Lower leg skin (tissue), 4 donors: ENCODE measurements at places on chromosomes 12 and 14.

GRCh38 chr12:87152075-87152474 lies 877.1 kb downstream of the C12orf50 start:
- DNase-seq: no peak

DNA sequence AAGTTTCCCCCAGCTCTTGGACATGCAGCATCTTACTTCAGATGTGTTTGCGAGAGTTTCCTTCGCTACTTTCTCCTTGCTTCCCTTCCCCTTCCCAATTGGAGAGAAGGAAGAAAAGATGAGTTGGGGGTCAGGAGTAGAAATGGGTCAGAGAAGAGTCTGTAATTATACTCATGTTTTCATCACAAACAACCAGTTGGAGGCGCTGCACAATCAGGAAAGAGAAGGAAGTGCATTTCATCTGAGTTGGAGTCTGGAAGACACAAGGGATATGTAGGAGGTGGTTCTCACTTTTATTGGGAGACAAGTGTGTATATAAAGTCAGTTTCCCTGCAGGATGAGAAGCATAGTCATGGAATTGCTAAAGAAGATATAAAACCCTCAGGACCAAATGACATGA lies 31.3 kb upstream of the VSX2 start:
- DNase-seq: no peak

DNA sequence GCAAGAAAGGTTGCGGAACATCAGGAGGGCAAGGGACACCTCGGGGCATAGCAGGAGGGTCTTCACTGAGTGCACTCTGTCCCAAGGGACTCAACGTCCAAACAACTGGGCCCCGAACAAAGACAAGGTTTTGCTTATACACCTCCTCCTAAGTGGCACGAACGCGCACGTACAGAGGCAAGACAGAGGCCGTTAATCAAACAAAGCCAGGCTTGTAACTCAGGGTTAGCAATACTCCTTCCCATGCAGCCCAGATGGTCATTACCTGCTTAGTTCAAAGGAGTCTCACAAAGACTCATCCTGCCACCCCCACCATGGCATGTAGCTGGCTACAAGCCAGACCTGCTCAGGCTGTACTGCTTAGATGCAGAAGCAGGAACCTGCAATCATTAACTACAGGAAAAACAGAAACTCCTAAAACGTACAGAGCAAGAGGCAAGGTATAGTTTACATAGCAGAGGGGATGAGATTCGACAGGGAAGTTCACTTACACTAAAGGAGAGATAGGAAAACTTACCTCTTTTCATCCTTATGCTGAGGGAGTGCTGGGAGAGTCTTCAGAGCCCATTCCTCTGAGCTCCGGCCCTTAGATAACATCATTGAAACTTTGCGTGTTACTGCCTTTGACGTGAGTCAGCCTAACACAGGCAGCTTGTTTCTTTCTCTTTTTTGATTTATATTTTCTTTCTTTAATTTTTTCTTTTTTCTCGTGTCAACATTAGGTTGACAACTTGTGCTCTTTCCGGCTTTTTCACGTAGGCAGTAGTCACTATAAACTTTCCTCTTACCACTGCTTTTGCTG lies 1319.1 kb downstream of the TMEM121 start:
- DNase-seq: no peak

DNA sequence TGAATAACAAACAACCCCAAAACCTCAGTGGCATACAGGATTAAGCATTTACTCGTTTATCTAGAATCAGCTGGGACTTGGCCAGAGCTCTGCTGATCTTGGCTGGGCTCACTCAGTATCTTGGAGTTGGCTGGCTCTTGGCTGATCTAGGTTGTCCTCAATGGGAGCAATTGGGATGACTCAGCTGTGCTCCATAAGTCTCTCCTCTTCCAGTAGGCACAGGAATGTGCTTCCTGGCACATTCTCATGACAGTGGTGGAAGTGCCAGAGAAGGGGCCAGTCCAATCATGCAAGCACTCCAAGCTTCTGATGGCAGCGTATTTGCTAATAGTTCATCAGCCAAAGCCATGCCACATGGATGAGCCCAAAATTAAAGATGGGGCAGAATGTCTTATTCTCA lies 41.7 kb upstream of the ANO4 start:
- DNase-seq: no peak

DNA sequence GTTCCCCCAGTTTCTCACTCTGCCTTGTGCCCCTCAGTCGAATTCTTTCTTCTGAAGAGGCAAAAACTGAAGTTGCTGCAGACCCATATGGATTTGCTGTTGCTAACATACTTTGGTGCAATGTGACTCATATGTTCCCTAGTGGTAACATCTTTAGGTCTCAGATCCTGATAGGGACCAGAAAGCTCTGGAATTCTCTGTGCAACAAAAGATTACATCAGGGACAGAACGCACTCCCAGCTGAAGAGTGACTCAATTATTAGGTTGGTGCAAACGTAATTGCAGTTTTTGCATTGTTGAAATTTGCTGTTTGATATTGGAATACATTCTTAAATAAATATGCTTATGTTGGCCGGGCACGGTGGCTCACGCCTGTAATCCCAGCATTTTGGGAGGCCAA lies 8.2 kb upstream of the DHRS2 start:
- DNase-seq: peak; percentile 4

DNA sequence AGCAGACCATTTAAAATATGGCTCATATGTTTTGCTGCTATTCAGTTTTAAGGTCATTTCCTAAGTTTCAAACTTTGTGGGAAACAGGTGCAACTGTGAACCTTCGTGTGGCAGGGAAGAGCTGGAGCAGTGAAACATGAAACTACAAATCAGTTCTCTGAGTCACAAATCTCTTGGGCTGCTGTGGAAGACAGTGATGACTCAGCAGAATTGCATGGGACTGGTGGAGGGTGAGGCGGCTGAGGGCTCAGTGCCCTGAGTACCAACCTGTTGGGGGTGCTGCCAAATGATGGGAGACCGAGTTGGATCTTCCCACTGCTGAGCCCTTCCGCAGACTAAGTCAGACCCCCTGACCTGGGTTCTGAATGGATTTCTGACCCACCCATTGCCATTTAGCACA lies 8.4 kb upstream of the CALM1 start:
- no peak for DNase-seq

- DNase-seq: no peak
Observed at GRCh38 chr12:32467959-32468863, 68.9 kb downstream of the FGD4 start.

- no peak for DNase-seq
Observed at GRCh38 chr14:68408680-68409079, 384.2 kb downstream of the ZFP36L1 start.

DNA sequence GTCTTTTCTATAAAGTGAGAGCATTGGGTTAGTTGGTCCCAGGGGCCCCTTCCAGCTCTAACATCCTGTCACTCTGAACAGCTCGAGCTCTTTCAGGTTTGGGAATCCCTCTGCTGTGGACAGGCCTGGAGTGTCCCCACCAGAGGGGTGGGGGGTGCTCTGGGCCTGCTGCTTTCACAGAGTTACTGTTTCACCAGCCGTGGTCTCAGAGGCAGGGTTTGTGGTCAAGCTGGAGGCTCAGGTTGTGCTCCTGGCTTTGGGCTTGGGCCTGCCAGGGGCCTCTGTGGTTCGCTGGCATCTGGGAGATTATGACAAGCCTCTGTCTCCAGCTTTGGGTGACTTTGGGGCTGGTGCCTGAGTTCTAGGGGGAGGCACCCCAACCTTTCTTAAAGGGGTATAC lies 59.6 kb downstream of the FBXL14 start:
- peak; percentile 45 for DNase-seq

DNA sequence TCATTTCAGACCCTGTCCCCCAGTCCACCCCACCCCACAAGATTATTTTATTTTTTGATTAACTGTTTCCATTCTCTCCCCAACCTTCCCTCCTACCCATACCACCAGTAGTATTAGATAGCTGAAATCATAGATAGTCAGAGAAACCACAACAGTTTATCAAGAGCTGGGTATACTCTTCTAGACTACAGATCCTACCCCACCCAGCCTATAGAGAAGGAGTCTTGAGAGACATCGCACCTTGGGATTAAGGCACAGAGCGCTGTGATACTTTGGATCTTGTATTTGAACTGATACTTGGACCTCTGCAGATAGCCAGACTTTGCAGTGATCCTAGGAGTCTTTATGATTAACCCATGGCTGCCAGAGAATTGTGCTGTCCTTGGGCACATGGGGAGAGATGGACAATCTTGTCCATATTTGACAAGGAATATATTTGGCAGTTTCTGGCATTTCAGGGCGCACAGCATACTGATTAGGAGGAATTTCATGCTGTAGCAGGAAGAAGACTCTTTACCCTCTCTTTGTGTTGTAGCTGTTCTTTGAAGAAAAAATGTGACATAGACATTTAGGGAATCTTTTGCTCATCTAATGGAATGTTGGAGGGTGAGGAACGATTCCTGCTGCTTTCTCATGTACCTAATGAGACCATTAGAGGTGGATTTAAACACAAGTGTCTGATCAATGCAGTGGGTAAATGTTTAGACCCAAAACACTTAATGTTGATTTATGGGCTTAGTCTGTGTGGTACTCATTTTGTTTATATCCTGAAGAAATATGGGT lies 982 bp downstream of the RBMS2 start:
- DNase-seq: no peak

GRCh38 chr12:52674433-52674775 lies 5.8 kb downstream of the KRT1 start:
- DNase-seq: no peak

GRCh38 chr14:102849526-102850379 lies 72.5 kb downstream of the TRAF3 start:
- peak; percentile 67 for DNase-seq

GRCh38 chr12:100564090-100564489 lies 9.4 kb upstream of the GAS2L3 start:
- no peak for DNase-seq

DNA sequence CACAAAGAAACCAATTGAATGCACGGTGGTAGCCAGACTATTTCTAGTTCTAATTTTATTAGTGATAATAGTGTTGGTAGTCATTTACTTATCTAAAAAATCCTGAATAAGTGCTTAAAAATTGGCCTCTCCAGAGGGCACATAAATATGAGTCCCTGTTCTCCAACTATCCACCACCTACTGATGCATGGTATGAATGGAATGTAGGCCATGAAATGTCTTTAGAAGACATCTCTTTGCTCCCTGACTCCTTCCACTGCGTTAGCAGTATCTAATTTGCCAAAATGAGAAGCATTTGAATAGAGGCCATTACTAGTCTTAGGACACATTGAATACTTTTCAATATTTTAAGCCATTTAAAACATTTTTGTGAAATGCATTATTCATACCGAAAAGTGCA lies 261.7 kb downstream of the LRFN5 start:
- no peak for DNase-seq

DNA sequence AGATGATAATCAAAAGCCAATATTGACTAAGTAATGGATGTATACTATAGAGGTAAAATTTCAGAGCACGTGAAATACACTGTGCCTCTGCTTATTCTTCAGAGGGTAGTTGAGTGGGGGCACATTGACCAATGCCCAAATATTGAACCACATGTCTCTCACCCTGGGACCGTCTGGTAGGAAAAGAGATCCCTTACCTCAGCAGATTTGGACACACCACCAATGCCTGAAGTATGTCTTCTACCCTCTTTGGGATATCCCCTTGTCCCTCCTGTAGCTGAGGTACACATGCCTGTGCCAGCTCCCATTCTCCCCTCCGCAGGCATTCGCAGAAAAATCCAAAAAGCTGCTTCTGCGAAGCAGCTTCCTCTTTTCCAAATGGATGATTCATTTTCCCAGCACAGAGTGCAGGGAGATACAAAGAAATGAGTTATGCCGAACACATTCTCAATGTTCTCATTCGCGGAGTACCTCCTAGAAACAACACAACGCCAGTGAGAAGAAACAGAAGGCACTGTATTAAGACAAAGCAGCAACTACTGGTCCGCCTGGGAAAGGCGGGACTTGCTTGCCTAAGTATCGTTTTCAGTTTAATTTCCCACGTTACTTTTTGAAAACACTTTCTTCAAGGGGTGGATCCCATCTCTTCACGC lies 691 bp downstream of the ZFYVE26 start:
- DNase-seq: no peak

- peak; percentile 83 for DNase-seq
Observed at GRCh38 chr12:110371408-110372055, 32.0 kb downstream of the ANAPC7 start.

- DNase-seq: no peak
Observed at GRCh38 chr12:5768581-5769196, 176.4 kb downstream of the ANO2 start.

GRCh38 chr12:11553871-11554533 lies 95.5 kb upstream of the ETV6 start:
- DNase-seq: no peak

DNA sequence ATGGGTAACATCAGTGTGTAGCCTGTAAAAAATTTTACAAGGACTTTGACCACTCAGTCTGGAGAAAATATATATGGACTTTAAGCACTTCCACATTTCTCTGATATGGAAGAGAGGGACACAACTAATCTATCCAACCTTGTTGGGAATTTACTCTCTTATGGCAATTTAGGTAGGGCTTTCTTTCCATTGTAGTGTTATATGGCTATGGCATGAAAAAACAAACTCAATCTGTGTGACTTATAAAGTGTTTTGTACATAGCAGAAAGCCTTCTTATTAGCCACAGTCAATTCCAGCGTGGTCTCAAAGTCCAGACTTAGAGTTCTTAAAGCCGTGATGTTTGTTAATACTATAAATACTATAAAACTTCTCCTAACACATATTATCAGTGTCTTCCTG lies 98.3 kb downstream of the NOVA1 start:
- no peak for DNase-seq

DNA sequence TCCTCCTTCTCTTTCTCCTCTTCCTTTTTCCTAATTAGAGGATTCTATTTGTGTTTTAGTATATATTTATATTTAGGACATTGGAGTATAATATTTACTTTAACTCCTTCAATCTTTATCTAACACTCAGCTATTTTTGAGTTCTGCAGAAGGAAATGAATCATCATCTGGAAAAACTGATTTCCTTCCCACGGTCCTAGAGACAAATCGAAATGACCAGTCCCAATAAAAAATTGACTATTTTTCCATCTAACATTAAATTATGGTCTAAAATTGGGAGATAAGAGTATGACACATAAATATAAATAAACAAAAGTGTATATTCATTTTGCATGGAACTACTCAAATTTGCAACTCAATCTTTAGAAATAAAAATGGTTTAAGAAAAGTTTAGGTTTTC lies 167.4 kb downstream of the TMTC3 start:
- no peak for DNase-seq

- DNase-seq: no peak
Observed at GRCh38 chr12:124185971-124186686, 108.8 kb upstream of the RFLNA start.

- no peak for DNase-seq
Observed at GRCh38 chr12:16788506-16789203, 182.7 kb upstream of the LMO3 start.

GRCh38 chr12:64056741-64057140 lies 165.4 kb downstream of the KICS2 start:
- no peak for DNase-seq
